NCI-H2081 (cell line): ENCODE measurements at places on chromosomes 3 and 15.

DNA sequence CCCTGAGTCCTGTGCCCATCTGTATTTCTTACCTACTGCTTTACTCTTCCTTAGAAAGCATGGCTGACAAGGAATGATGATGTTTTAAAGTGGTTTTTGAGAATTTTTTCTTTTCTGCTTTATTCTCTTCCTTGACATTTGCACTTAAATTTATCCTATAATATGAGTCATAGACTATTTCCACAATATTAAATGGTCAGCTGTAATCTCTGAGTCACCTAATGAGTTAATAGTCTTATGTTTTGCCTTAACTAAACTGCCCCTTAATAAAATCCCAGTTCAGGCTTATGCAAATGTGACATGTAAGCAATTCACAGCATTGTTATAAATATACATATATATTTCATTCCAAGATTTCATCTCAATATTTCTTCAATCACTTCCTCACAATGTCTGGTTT is 23.8 kb downstream of the MEIS2 start:
- DNase-seq, result no peak

DNA sequence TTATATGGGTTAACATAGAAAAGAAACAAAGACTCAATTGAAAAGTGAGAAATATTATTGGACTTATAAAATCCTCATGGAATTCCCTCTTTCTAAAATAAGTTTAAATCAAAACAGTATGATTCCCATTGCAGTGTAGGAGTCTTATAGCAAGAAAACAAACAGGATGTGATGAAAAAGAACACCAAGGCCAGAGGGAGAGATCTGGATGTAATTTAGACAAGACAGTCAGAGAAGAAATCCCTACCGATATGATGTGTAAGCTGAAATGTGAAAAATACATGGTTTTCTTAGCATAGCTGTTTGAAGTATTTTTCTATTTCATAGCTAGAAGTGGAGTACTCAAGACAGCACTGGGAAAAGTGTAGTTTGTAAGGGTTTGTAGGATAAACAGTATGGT is 521.5 kb downstream of the RSL24D1 start:
- no peak for DNase-seq

DNA sequence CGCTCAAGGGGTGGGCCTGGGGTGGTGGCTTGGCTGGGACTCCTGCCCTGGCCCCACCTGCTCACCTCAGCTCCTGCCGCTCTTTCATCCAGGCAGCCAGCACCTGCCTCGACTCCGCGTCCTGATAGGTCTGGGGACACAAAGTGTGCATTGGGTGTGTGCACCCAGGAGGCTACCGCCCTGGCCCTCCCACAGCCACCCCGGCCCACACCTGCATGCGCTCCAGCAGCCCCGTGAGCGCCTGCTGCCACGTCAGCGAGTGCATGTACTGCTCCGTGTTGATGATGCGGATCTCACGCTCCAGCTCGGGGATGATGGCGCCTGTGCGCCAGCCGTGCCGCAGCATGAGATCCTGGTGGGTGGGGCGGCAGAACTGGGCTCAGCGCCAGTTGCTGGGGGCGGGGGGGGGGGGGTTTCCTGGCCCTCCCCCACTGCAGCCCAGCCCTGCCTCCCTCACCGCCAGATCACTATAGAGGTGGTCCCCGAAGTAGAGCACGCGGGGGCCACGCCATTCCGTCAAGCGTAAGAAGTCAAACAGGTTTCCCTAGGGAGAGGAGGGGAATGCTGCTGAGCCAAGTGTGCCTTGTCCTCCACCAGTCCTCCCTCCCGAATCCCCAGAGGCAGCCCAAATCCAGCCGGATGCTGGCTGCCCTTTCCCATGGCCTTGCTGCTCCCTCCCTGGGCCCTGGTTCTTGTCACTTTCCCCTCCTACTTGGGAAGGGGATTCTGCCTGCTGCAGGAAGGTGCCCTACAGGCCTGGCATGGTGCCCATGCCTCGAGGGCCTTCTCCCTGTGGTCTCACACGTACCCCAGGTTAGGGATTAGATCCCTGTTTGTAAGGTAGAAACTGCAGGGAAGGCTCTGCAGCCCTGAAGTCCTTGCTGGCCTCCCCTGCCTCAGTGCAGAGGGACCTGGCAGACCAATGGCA is 8.6 kb downstream of the NT5DC2 start:
- no peak for DNase-seq

DNA sequence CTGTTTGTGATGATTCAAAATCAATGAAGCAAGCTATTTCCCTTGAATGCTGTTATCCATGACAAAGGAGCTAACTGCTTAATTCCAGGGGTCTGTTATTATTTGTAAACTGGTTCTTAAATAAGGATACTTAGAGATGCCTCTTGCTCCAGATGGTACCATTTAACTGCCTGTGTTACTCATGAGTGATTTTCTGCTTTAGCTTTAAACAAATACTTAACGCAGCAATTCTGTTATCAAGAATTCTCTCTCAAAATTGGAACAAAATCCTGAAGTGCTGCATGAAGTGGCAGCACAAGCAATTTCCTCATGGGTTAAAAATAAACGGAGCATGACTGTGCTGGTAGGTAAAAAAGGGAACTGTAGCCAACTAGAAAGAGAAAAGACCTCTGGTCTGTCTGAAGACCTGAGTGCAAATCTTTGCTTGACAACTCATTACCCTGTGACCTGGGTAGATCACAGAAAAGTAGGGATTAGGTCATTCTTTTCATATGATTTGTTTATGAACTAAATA is 62.5 kb upstream of the GBE1 start:
- no peak for DNase-seq

GRCh38 chr3:46561951-46562350 is 4.2 kb downstream of the LRRC2 start:
- no peak for DNase-seq

- no peak for DNase-seq
Measured at GRCh38 chr3:13700362-13700761, 151.4 kb downstream of the FBLN2 start.

- peak; percentile 46 for DNase-seq
Measured at GRCh38 chr3:69306239-69307185, 79.4 kb downstream of the FRMD4B start.

GRCh38 chr3:54034971-54035370 is 87.4 kb upstream of the CACNA2D3 start:
- DNase-seq, result no peak

- DNase-seq, result no peak
Measured at GRCh38 chr3:64242435-64242834, 17.2 kb upstream of the PRICKLE2 start.

DNA sequence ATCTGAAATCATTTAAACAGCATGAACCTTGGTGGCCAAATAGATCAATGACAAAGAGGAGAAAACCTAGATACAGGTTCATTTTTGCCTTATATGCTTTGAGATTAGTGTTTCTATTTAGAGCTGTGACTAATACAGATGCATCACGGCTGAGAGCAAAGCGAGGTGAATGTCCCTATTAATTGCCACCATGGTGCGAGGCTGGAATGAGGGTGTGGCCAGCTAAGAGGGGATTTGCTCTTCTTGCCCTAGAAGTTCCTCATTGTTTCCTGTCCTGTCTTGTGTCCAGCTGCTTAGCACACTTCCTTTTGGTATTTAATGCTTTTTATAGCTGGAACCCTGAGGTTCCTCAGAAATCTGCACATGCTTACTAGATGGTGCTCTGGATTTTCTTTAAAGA is 339.1 kb upstream of the RGMA start:
- DNase-seq, result no peak

GRCh38 chr3:143215059-143215458 is 95.5 kb downstream of the CHST2 start:
- DNase-seq, result no peak

- no peak for DNase-seq
Measured at GRCh38 chr3:37640636-37641375, 220.9 kb upstream of the CTDSPL start.

GRCh38 chr3:191301017-191301416 is 28.2 kb upstream of the CCDC50 start:
- no peak for DNase-seq

GRCh38 chr3:47848599-47849117 is 45.7 kb downstream of the DHX30 start:
- no peak for DNase-seq

DNA sequence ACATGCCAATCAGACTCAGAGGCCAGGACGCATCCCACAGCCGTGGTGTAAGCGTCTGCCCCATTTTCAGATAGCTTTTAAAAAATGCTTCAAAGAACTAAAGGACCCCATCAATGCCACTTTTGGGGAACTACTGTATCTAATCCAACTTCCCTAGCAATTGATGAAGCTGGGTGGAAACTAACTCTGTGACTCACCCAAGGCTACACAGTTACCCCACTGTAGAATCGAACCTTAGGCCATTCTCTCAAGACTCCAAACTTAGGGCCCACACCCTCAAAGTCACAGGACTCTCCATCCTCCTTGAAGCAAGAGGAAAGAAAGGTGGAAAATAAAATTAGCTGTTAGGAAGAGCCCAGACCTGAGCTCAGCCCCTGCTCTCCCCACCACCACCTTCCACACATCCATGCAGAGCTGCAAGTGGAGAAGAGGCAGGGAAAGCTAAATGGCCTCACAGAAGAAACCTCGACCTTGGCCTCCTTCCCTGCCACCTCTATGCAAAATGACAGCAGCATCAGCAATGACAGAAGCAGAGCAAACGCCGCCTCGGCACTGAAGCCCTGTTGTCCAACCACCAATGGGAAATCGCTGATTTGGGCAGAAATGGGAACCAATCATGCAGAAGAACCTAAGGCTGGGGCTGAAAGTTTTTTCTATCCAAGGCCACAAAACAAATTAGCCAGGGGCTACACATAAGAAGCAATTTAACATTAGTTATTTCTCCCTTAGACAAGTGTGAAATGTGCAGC is 22.2 kb downstream of the ANP32A start:
- no peak for DNase-seq

GRCh38 chr3:11248596-11248995 is 23.6 kb upstream of the ATG7 start:
- no peak for DNase-seq

DNA sequence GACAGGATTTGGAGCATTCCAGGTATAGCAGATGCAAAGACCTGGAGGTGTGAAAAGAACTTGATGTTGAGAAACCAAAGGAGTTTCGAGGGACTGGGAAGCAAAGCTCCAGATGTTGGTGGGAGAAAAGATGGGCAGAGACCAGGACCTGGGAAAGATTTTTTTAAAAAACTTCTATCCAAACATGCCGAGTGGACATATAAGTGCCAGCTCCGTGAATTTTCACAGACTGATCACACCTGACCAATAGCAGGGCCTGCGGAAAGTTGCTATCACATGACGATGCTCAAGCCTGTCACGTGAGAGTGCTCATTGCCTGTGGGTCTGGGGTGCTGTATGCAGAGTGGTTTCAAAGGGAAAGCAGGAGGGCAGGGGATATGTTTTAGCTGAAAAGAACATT is 19.9 kb downstream of the SMAD6 start:
- DNase-seq, result no peak

DNA sequence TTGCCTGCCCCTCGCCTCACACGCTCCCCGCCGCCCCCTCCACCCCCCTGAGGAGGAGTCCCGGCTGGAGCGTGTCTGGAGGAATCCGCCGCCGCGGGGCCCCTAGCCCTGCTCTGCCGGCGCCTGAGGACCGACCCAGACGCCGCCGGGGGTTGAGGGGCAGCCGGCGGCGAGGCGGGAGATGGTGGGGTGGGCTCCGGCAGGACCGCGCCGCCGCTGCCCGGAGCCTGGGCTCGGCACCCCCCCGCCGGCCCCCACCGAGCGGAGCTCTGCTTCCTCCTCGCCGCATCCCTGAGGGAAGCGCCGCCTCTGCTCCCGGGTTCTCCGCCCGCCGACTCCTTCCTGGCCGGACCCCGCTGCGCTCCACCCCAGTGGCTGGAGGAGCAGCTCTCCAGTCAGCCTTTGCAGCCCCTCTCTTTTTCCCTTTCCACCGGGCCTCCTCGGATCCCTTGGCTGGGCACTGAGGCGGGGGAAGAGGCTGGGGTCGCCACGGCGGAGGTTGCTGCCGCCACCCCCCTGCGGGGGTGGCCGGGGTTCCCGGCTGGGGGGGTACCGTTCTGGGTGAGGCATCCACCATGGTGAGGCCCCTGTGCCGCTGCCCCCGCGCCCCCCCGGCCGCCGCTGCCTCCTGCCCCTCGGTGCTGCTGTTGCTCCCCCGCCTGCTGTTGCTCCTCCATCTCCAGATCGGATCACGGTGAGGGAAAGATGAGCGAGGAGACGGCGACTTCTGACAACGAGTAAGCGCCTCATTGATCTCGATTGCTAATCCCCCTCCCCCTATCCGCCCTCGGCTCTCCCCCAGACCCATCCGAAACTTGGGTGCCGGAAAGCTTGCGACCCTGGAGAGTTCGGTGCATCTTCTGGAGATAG is at the start of gene SPRED1:
TSS of gene SPRED1 (plus strand) at position 356 of the 870 bp plus-strand sequence. CDS start at position 706, 350 bp downstream.
- DNase-seq, result peak; percentile 42

DNA sequence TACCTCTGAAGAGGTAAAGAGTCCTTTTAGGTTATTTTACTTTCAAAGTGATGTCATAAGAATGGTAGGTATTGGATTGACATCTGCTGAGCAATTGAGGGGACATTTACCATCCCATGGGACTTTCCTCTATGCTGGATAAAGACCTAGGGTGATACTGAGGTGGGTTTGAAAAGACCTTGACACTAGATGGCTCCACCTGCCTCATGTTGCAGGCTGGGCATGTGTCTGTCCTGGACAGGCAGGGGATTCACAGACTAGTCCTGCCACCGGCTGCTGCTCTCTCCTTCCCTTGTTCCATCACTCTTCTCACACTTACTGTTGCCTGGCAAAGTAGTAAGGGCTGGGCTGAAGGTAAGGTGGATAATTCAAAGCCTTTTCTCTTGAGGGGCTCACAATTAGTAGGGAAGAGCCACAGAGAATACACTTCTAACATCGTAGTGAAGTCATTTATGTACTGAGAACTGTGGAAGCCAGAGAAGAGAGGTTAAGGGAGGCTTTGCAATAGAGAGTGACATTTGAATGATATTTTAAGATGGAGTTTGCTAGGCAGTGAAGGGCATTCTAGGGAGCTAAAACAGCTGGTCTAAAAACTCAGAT is 27.7 kb downstream of the TRAK1 start:
- DNase-seq, result no peak

- DNase-seq, result no peak
Measured at GRCh38 chr3:56879436-56880215, 77.9 kb upstream of the ARHGEF3 start.

DNA sequence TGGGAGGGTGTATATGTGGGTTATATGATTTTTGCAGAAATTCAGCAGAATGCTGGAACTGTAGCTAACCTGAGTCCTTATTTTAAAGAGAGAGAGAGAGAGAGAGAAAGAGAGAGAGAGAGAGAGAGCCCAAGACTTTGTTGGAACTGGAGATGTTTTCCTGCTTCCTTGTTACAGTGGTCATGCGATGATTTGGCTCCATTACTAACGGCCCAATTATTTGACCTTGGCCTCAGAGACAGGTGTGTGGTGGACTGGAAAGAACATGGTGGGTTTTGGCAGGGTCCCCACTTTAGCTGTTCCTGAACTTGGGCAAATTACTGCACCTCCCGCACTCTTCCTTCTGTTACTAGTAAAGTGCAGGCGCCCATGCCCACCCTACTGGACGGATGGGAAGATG is 14.8 kb upstream of the ACSBG1 start:
- DNase-seq, result no peak

GRCh38 chr15:101252836-101253235 is 988 bp upstream of the CHSY1 start:
- no peak for DNase-seq

GRCh38 chr3:23258110-23258509 is 55.0 kb downstream of the UBE2E2 start:
- no peak for DNase-seq
